ENCODE measurements at places on chromosomes 12 and 14. TPM values are rescaled to one million over a fixed set of nuclear protein-coding genes. Genes with fewer than 3 reads are reported as not detected.

The FZD10 gene
- 0.24 TPM for total RNA-seq

The COL2A1 gene
- 446 TPM for total RNA-seq

The GALNT9 gene
- 0.36 TPM for total RNA-seq

The TPH2 gene
- total RNA-seq: not detected

The CLEC2A gene
- total RNA-seq: not detected

The LMNTD1 gene
- not detected for total RNA-seq

The ADAM21 gene
- total RNA-seq: 0.12 TPM

The ZC3H14 gene
- 116 TPM for total RNA-seq

- H3K27ac ChIP-seq: peak overlapping the region; percentile 99
- H3K27me3 ChIP-seq: no peaks in the 10 kb centered on the region
- peak overlapping the region; percentile 84 for H3K4me3 ChIP-seq
- peaks cover 35% of the 10 kb centered on the region for H3K4me1 ChIP-seq
- peaks cover 3% of the 10 kb centered on the region for H3K36me3 ChIP-seq
These were observed 325 bp upstream of the CLIP1 start for GRCh38 chr12:122422730-122423257.

GRCh38 chr14:65224799-65225198, 122.5 kb upstream of the MAX start:
- no peaks in the 10 kb centered on the region for H3K36me3 ChIP-seq
- no peak overlapping the region for H3K4me3 ChIP-seq
- peaks cover 40% of the 10 kb centered on the region for H3K4me1 ChIP-seq
- no peak for DNase-seq
- H3K27ac ChIP-seq: no peak overlapping the region

- H3K27me3 ChIP-seq: peaks cover 8% of the 10 kb centered on the region
- DNase-seq: no peak
- no peaks in the 10 kb centered on the region for H3K4me1 ChIP-seq
- no peak overlapping the region for H3K27ac ChIP-seq
These were observed 40.4 kb downstream of the ERH start for GRCh38 chr14:69357544-69358200.

DNA sequence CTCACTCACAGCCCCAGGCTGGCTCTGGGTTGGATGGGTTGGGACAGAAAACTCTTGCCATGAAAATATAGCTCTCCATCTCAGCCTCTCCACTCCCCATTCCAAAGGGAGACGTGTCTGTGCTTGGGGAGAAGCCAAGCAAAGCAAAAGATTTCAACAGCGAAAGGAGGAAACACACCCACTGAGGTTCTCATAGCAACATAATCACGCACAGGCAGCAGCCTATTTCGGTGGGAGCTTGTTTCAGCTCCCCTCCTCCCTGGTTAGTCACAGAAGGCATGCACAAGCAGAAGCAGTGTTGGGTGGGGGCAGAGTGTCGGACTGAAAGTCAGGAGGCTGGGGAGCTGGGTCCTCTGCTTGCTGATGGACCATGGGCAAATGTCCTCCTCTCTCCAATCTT, 1.9 kb upstream of the PRMT8 start:
- peaks cover 77% of the 10 kb centered on the region for H3K27me3 ChIP-seq
- peaks cover 7% of the 10 kb centered on the region for H3K4me1 ChIP-seq
- no peak overlapping the region for H3K4me3 ChIP-seq
- no peaks in the 10 kb centered on the region for H3K36me3 ChIP-seq

DNA sequence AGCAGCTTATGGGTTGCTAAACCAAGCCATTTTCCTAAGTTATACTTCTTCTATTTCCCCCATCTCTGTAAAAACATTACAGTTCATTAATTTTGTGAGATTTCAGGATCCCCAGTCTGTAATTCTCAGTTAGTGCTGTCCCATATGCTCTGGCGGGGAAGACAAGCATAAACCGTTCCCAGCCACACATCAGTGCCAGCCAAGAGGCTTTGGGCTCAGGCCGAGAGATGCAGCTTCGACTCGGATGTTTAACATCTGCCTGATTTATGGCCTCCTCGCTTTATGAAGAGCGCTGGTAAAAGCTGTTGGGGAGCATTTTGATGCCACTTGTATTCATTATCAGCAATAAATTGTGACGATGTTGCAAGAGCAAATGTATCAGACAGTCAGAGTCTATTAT, 349.1 kb upstream of the CCDC196 start:
- no peaks in the 10 kb centered on the region for H3K27me3 ChIP-seq
- peaks cover 4% of the 10 kb centered on the region for H3K4me1 ChIP-seq
- no peak overlapping the region for H3K4me3 ChIP-seq
- H3K36me3 ChIP-seq: no peaks in the 10 kb centered on the region
- H3K27ac ChIP-seq: no peak overlapping the region

DNA sequence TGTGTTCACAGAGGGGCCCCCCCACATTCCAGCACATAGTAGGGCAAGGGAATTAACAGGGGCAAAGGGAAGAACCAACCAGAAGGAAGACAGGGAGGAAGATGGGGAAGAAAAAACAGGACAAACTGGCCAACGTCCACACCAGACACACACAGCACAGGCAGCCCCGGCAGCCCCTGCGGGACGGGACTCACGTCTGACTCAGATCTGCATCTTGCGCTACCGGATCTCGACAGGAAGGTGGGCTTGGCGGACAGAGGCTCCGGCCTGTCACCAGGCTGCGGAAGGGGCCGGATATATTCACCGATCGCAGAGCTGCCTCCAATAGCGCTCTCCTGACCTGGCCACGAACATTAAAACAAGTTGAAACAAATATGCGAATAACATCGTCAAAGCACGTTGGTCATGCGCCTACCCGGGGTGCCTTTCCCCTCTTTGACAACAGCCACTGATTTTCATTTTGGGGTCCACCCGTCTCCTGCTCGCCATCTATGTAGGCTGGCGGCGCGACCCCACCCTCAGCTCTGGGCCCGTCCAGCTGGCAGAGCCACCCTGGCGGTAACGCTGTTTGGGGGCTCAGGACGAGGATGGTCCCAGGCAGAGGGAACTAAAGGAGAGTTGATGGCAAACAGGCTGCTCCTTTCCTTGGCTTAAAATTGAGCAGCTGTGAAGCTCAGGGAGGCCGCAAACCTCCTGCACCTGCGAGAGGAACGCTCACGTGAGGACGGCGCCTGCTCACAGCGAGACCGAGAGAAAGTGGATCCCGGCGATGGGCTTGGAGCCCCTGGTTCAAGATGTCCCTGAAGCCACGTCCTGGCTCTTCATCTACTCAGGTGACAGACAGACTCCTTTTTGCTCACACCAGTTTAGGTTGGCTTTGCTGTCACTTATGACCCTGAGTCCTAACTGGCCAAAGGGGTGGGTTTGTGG, 113.6 kb downstream of the PIWIL1 start:
- H3K27me3 ChIP-seq: no peaks in the 10 kb centered on the region
- no peak for DNase-seq
- no peak overlapping the region for H3K27ac ChIP-seq

- H3K27ac ChIP-seq: no peak overlapping the region
- H3K27me3 ChIP-seq: peaks cover 26% of the 10 kb centered on the region
- no peaks in the 10 kb centered on the region for H3K36me3 ChIP-seq
- H3K4me1 ChIP-seq: peaks cover 10% of the 10 kb centered on the region
- no peak overlapping the region for H3K4me3 ChIP-seq
These were observed 264.0 kb downstream of the VRK1 start for GRCh38 chr14:97061198-97061597.

GRCh38 chr12:40225984-40226602, 1.3 kb downstream of the LRRK2 start:
- H3K4me3 ChIP-seq: peak overlapping the region; percentile 76
- H3K27me3 ChIP-seq: peaks cover 36% of the 10 kb centered on the region
- H3K4me1 ChIP-seq: peaks cover 5% of the 10 kb centered on the region
- no peaks in the 10 kb centered on the region for H3K36me3 ChIP-seq
- DNase-seq: no peak

DNA sequence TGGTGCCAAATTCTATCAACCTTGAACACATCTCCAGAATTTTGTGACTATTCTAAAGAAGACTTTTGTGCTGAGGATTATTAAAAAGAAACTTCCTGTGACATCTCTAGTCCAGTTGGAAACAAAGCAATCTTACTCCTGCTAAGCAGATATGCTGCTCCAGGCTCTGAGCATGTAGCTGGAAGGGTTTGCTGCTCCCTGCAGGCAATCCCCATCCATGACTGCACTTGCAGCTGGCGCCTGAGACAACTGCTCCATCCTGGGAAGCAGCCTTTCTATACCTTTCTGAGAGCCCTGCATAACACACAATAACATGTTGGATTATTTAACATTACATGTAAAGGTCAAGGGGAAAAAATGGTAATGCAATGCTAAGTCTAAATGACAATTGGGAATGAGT, 105.1 kb downstream of the NDUFA12 start:
- DNase-seq: no peak
- H3K27ac ChIP-seq: no peak overlapping the region
- H3K4me1 ChIP-seq: no peaks in the 10 kb centered on the region
- no peak overlapping the region for H3K4me3 ChIP-seq
- H3K36me3 ChIP-seq: no peaks in the 10 kb centered on the region

DNA sequence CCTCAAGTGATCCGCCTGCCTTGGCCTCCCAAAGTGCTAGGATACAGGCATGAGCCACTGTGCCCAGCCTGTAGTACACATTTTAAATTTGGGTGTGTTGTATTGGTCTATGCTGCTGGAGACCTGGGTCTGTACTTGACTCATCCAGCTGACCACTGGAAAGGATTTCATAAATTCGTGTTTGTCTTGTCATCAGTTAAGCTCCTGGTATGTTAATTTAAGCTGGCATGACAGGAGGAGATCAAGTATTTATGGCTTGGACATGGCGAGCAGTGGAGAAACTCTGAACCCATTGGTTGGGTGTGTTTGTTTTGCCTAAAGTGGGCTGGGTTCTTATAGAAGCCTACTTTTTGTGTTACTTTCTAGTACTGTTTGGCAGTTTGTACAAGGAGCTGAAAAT, 24.2 kb downstream of the YY1 start:
- no peaks in the 10 kb centered on the region for H3K27me3 ChIP-seq
- peaks cover 9% of the 10 kb centered on the region for H3K36me3 ChIP-seq
- peak overlapping the region; percentile 69 for H3K27ac ChIP-seq
- no peak overlapping the region for H3K4me3 ChIP-seq

DNA sequence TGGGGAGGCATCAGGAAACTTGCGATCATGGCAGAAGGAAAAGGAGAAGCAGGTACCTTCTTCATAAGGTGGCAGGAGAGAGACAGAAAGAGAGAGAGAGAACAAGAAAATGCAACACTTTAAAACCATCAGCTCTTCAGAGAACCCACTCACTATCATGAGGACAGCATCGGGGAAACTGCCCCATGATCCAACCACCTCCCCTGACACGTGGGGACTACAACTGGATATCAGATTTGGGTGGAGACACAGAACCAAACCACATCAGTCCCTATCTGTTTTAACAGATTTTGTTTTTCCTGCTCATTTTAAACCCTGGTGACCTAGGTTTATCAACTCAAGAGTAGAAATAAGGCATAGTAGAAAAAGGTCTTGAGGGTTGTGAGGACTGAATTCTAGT, 210.1 kb upstream of the PLXNC1 start:
- no peak overlapping the region for H3K27ac ChIP-seq
- H3K27me3 ChIP-seq: no peaks in the 10 kb centered on the region
- DNase-seq: no peak
- no peaks in the 10 kb centered on the region for H3K4me1 ChIP-seq

GRCh38 chr14:73476451-73476931, 14.2 kb upstream of the RIOX1 start:
- DNase-seq: no peak
- H3K27me3 ChIP-seq: no peaks in the 10 kb centered on the region
- no peak overlapping the region for H3K4me3 ChIP-seq
- peak overlapping the region; percentile 10 for H3K27ac ChIP-seq
- peaks cover 4% of the 10 kb centered on the region for H3K4me1 ChIP-seq

- H3K4me3 ChIP-seq: peak overlapping the region; percentile 69
- H3K4me1 ChIP-seq: peaks cover 2% of the 10 kb centered on the region
- peak; percentile 82 for DNase-seq
These were observed 120.8 kb downstream of the GXYLT1 start for GRCh38 chr12:42023733-42024494.

DNA sequence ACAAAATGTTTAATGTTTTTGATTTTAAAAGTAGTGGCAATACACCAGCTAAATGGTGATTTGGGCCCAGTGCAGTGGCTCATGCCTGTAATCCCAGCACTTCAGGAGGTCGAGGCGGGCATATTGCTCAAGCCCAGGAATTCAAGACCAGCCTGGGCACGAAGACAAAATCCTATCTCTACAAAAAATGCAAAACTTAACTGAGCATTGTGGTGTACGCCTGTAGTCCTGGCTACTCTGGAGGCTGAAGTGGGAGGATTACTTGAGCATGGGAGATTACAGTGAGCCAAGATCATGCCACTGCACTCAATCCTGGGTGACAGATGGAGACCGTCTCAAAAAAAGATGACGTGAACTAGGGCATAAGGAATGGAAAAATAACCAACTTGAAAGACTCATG, 4.7 kb downstream of the RPL36AL start:
- H3K36me3 ChIP-seq: peaks cover 15% of the 10 kb centered on the region
- H3K4me3 ChIP-seq: no peak overlapping the region
- peaks cover 9% of the 10 kb centered on the region for H3K4me1 ChIP-seq
- DNase-seq: no peak

GRCh38 chr12:75571656-75572205, 60.3 kb upstream of the KRR1 start:
- H3K4me1 ChIP-seq: peaks cover 8% of the 10 kb centered on the region
- H3K4me3 ChIP-seq: no peak overlapping the region
- DNase-seq: no peak
- no peaks in the 10 kb centered on the region for H3K27me3 ChIP-seq
- no peak overlapping the region for H3K27ac ChIP-seq

DNA sequence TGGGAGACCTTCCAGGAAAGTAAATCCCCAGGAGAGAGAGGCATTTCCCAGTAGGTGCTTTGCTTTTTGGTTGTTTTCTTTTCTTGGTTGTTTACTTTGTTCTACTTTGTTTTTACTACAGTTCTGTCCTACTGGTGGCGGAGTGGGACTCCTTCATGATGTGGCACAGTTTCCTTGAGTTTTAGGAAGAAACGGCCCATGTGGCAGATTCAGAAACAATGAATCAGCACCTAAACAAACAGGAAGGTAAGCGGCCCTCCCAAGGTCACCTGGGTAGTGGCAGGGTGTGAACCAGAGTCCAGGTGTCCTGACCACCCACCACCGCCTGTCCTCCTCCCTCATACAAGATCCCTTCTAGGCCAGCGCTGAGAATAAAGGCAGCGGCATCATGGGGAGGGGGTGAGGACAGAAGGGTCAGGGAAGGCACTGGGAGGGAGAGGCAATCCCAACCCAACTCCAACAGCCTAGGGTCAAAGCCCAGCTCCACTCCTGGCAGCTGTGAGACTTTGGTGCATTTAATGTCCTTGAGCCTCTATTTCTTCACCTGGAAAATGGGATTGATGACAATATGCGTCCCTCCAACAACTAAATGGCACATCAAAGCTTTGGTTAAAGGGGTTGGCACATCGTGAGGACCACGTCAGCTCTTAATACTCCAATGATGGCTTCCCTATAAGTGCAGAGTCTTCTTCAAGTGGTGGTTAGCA, 111.5 kb upstream of the BCL2L14 start:
- H3K27me3 ChIP-seq: peaks cover 31% of the 10 kb centered on the region
- no peak for DNase-seq
- no peak overlapping the region for H3K27ac ChIP-seq
- H3K4me1 ChIP-seq: peaks cover 5% of the 10 kb centered on the region

Measured in progenitor cell of endocrine pancreas (in vitro differentiated cells).